ENCODE measurements at places on chromosomes 7 and 10.

- DNase-seq: peak; percentile 39
Observed at GRCh38 chr7:1703871-1704810, 34.1 kb downstream of the ELFN1 start.

GRCh38 chr7:148669927-148670326, 28.8 kb upstream of the CUL1 start:
- DNase-seq: no peak

DNA sequence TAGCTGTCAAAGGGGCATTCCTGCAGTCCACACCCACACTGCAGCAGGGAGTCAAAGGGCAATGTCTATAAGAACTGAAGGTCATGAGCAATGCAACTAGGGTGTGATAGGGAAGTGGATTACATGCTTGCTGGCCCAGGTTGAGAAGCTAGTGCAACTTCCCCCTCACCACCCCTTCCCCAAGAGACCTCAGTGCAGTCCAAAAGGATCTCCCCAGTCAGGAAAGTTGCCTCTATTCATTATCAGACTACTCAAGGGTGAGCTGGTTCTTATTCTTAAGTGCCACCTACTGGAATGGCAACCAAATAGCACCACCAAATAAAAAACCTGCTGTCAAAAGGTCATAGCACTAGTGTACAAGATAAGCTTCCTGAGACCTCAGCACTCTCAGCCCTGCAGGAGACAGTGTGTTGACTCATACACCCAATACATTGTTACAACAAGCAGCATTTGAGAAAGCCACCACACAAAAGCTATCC, 28.2 kb downstream of the MTERF1 start:
- DNase-seq: no peak

- DNase-seq: peak; percentile 15
Observed at GRCh38 chr10:70744617-70745143, 40.5 kb downstream of the TBATA start.

GRCh38 chr7:18086165-18087025, 58.7 kb upstream of the PRPS1L1 start:
- peak; percentile 77 for DNase-seq

DNA sequence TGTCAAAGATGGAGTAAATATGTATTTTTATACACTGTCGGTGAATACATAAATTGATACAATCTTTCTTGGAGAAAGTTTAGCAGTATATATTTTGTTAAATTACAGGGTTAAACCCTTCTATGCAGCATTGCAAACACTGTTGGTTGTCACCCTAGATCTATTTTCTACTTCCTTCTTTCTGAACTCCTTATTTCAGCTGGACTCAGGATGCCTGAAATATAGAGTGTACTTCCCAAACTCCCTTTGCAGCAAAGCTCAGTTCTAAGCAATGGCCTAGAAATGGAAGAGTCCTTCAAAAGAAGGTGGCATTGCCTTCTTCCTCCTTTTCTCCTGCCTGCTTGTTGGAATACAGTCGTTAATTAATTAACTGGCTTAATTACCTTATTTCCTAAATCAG, 20.6 kb downstream of the CUBN start:
- no peak for DNase-seq

DNA sequence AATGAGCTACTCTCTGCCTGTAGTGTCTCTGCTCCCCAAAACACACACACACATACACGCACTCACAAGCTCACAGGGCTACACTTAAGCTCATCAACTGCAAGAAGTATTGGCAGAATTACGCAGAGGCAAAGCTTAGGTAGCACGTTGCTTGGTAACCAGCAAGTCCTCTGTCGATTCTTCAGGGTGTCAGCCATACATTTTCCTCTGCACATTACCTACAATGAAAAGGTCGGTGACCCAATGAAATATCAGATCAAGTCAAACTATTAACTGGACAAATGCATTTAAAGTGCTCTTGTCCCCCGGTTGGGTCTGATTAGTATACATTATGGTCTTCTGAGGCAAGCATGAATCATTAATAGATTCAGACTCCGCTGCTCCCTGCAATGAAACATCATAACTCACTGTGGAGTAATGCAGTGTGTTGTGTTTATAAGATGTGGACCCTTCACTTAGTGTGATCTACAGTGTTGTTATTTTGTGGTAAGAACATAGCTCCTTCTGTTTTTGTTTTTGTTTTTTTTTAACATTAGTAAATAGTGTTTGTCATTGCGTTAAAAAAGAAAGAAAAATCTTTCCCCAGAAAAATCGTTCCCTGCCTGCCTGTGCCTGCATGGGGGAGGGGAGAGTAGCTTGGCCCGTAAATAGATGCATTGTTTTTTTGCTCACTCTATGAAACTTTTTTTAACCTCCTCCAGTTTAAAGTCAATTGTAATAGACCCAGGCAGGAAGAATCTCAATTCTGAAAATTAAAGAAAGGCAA, 325.5 kb downstream of the SFMBT2 start:
- DNase-seq: no peak

DNA sequence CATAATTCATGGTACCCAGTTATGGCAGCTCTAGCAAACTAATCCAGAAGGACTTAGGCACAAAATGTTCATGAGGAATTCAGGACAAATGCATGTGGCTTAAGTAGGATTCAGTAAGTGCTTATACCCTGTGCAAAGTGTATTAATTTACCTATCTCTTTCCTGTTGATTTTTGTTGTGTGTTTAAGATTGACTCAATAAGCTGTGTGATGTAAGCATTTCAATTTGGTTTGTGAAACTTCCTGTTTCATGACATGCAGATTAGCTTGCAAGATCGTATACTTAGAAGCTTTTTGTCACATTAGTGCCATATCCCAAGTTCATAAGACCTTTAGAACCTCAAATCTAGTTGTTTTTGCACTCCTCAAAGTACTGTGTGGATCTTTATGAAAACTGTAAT, 416.7 kb downstream of the ARL4A start:
- DNase-seq: no peak

DNA sequence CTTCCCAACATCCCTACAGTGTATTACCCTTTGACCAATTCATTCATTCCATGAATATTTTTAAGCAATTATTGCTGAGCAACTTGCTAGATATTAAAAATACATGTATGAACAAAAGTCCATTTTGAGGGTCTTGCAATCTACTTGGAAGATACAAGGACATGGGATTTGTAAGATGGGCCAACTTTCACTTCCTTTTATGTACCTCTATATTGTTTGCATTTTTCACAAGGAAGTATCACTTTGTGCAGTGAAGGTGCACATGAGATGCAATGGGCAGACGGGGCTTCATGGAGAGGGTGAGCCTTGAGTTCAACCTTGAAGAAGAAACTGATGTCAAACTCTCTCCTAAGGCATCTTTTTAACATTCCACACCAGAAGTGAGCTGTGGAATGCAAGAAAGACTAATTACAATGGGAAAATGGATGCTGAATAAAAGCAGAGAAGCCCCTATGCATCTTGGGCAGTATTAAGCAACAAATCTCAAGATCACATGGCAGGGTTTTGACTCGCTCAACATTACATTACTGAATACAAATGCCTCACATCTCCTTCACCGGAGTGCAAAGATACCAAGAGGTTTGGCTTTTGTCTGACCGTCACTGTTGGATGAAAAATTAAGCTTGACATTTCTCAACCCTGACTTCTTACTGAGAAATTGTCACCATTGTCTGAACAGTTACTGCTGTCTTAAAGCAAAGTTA, 341.5 kb downstream of the ELMO1 start:
- DNase-seq: no peak

DNA sequence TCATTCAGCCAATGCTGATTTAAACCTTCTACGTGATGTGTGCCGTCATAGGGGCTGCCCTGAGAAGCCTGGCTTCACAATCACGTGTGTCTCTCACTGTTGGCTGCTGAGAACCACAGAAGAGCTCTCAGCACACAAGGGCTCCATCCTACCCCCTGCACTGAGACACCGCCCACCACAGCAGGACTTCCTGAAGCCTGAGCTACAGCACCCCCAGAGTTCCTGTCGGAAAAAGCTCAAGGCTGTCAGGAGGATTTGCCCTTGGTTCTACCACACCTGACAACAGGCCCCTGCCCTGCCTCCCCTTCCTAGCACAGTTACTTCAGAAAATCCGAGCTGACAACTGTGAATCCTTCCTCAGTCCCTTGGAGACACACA, 191.9 kb downstream of the MAD1L1 start:
- peak; percentile 79 for DNase-seq

DNA sequence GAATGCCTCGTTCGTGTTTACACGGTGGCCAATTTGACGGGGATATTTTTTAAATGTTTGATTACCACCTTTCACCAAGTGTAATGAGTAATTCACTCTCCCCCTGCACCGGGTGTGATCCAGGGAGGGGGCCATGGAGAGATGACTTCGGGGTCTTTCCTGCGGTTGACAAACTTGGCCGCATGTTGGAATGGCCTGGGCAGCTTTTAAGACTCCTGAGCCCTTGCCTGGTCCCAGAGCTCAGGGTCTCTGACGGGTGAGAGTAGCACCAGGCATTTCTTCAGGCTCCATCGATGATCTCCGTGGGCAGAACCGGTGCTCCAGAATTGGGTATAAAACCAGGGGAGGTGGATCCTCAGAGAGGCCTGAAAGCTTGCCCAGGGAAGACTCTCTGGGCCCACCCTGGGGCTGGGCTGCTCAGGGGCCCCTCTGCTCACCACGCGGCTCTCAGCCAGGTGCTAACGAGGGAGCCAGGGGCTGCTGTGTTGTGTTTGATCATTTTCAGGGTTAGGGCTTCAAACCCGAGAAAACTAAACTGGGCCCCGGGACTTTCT, 882 bp downstream of the ZNF282 start:
- peak; percentile 78 for DNase-seq

- no peak for DNase-seq
Observed at GRCh38 chr10:126391192-126391885, 3.1 kb upstream of the ADAM12 start.

DNA sequence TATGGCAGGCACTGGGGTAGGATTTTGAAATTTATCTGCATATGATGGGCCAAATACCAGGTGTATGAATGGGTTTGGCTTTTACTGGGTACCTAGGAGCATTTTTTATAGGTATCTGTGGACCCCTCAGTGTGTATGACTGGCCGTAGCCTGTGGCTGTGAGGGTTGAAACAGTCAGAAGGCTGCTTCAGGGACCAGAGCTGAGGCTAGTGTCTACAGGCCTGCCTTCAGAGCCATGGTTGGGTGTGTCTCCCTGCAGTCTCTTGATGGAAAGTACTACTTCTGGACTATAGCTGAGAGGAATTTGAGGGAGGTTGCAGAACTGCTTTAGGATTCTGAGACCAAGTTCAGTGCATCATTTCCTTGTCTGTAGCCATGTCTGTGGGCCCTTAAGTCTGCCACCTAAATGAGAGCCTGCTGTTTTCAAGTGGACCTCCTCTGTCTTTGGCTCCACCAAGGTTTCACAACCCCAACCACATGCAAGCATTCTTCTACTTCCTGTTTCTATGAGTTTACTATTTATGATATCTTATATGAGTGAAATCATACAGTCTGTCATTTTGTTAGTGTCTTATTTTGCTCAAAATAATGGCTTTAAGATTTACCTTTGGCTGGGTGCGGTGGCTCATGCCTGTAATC, 19.9 kb upstream of the ZNF138 start:
- DNase-seq: no peak

DNA sequence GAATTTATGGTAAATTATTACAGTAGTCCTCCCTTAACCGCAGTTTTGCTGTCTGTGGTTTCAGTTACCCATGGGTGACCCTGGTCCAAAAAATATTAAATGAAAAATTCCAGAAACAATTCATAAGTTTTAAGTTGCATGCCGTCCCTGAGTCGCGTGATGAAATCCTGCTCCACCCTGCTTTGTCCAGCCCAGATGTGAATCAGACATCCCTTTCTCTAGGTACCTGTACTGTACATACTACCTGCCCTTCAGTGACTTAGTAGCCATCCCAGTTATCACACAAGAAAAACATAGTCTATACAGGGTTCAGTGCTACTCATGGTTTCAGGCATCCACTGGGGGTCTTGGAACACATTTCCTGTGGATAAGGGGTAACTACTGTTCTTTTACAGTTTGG, 20.5 kb upstream of the RHEB start:
- no peak for DNase-seq

- DNase-seq: no peak
Observed at GRCh38 chr10:109343293-109343692, 580.0 kb downstream of the XPNPEP1 start.

GRCh38 chr7:100484673-100485045, 932 bp downstream of the NYAP1 start:
- no peak for DNase-seq

GRCh38 chr7:148903504-148903903, 19.4 kb upstream of the EZH2 start:
- DNase-seq: no peak

- DNase-seq: no peak
Observed at GRCh38 chr7:116434820-116435341, 64.7 kb upstream of the CAV2 start.

DNA sequence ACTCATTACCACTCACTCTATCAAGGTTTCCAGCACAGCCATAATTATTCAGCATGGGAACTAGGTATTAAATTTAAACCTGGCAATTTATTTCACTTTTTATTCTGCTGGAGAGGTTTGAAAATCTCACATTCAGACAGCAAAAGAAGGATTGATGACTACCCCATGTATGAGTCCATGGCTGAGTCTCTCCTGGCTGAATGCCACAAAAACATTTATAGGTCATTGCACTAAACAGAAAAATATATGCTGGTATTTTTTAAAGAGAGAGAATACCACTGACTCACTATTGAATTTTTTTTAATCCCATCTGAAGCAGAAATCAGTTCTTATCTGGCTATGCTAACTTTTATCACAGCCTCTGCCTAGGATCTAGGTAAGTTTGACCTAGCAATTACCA, 336.3 kb downstream of the PPP1R3A start:
- DNase-seq: no peak

DNA sequence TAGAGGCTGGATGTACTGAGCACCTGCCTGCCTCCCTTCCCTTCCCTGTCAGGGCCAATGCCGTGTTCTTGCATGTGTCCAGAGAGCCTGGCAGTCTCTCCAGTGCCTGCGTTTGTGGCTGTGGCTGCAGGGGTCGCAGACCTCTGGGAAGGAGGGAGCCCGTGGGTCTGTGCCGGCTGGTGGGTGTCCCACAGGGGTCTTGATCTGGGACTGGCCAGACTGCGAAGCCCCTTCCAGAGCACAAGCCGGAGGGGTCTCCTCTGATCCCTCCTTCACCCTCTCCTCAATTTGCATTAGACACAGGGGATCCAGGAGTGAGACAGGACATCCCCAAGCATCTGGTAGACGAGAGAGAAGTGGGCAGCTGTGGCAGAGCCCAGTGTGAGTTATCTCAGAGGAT, 199.2 kb downstream of the ADARB2 start:
- peak; percentile 56 for DNase-seq

GRCh38 chr10:70679498-70679897, 7.2 kb downstream of the ADAMTS14 start:
- DNase-seq: no peak

DNA sequence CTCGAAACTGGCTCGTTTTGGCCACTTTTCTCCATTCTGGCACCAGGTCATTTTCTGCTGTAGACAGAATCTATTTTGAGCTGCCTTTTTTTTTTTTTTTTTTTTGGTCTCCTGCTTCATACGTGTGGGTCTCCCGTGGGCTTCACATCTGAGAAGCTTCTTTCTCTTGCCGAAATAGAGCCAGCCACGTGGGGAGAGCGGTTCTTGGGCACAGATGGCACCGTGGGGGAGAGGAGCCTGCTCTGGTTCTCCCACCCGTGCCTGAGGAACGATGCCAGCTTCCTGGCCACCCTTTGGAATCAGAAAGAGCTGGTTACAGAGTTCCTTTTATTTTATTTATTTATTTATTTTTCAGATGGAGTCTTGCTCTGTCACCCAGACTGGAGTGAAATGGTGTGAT, 48.7 kb upstream of the OCM2 start:
- no peak for DNase-seq

GRCh38 chr10:28400176-28400575, 97.3 kb upstream of the MPP7 start:
- DNase-seq: no peak

Data from spleen (tissue), 13 donors.